ENCODE measurements at places on chromosomes 4 and X.

DNA sequence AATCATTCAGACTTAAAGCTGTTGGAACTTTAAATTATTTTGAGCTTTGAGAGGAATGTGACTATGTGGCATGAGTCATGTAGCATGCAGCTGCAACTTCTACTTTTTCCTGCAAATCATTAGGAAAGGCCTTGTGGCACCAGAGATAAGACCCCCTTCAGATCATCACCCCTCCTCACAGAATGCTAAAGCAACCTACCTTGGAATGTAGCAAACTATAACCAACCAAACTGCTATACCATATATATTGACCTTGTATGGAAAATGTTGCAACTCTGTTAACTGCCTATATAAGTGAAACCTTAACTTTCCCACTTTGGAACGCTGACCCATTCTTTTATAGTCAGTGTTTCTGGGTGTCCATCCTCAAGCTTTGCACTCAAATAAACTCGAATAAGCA lies 32.0 kb downstream of the ATXN3L start:
- no peak for DNase-seq

GRCh38 chr4:154039435-154040343 lies 250.8 kb upstream of the SFRP2 start:
- no peak for DNase-seq

- DNase-seq, result no peak
Observed at GRCh38 chr4:150236626-150237025, 158.4 kb downstream of the DCLK2 start.

GRCh38 chr4:177879851-177880250 lies 437.6 kb upstream of the AGA start:
- no peak for DNase-seq

GRCh38 chr4:76212851-76213414 lies 691 bp downstream of the SCARB2 start:
- DNase-seq, result no peak

- DNase-seq, result peak; percentile 18
Observed at GRCh38 chrX:47030339-47030738, 47.9 kb upstream of the RGN start.

GRCh38 chr4:84481077-84481859 lies 17.8 kb downstream of the NKX6-1 start:
- no peak for DNase-seq
